ENCODE measurements at places on chromosomes 13 and 19. TPM values are rescaled to one million over a fixed set of nuclear protein-coding genes. Genes with fewer than 3 reads are reported as not detected.

Gene OR10H1
- not detected for polyA plus RNA-seq

Gene CACNA1A
- polyA plus RNA-seq = 3.3 TPM

Gene TINCR
- 0.18 TPM for polyA plus RNA-seq

Gene ERICH6B
- polyA plus RNA-seq = not detected

Gene PCID2
- polyA plus RNA-seq = 46.1 TPM

Gene CD33
- 1.3 TPM for polyA plus RNA-seq

Gene LILRB5
- polyA plus RNA-seq = 10.6 TPM

Gene LGALS7
- 0.84 TPM for polyA plus RNA-seq

Gene SHISA7
- not detected for polyA plus RNA-seq

Gene SELENOV
- polyA plus RNA-seq = not detected

Gene ZNF730
- polyA plus RNA-seq = 0.85 TPM

Gene FBXL3
- 38.0 TPM for polyA plus RNA-seq

Gene ZNF471
- 10.0 TPM for polyA plus RNA-seq

Gene ZNF584
- polyA plus RNA-seq = 11.0 TPM

Gene ZSCAN18
- 93.3 TPM for polyA plus RNA-seq

Gene GRIK5
- 5.3 TPM for polyA plus RNA-seq

Gene DIAPH3
- polyA plus RNA-seq = 1.2 TPM

Gene ZNF8
- polyA plus RNA-seq = 2.7 TPM

Gene P2RY11
- 8.7 TPM for polyA plus RNA-seq

Gene RAB20
- 20.7 TPM for polyA plus RNA-seq

Gene ZNF701
- polyA plus RNA-seq = 7.3 TPM

Gene ANGPTL4
- polyA plus RNA-seq = 3.0 TPM

Gene ONECUT3
- not detected for polyA plus RNA-seq

Gene DMKN
- polyA plus RNA-seq = 59.0 TPM

Gene CLEC11A
- 27.9 TPM for polyA plus RNA-seq

Gene FAM83E
- not detected for polyA plus RNA-seq

Gene ZNF682
- polyA plus RNA-seq = 3.6 TPM

Gene KLK2
- polyA plus RNA-seq = not detected

Gene TUBA3C
- not detected for polyA plus RNA-seq

Gene C1QTNF9
- 1.6 TPM for polyA plus RNA-seq

Gene MAB21L1
- 1.0 TPM for polyA plus RNA-seq

Gene ZSCAN4
- polyA plus RNA-seq = 0.08 TPM

Gene KIR2DL1
- not detected for polyA plus RNA-seq

Gene VSTM1
- polyA plus RNA-seq = not detected

Gene LRFN3
- 13.4 TPM for polyA plus RNA-seq

Gene TEX29
- 0.25 TPM for polyA plus RNA-seq

Gene CEACAM6
- 0.07 TPM for polyA plus RNA-seq

Gene CEACAM21
- 11.4 TPM for polyA plus RNA-seq

Gene FFAR3
- polyA plus RNA-seq = 0.12 TPM

Gene LGALS7B
- not detected for polyA plus RNA-seq

Gene PIN1
- polyA plus RNA-seq = 94.2 TPM

Gene SIGLEC9
- polyA plus RNA-seq = 2.5 TPM

Gene MAST1
- 2.4 TPM for polyA plus RNA-seq

Gene TEX26
- polyA plus RNA-seq = 0.45 TPM

Gene TNFRSF19
- 4.8 TPM for polyA plus RNA-seq

All from ovary (tissue), 10 donors.